Activated CD4-positive, alpha-beta memory T cell treated with anti-CD3 and anti-CD28 coated beads, Interleukin-2, amount 10 ng/mL, durations not matched to agents 7 days and 5 days (primary cell): ENCODE measurements at places on chromosomes 12 and 14.

- DNase-seq: peak; percentile 77
Observed at GRCh38 chr14:103078420-103078749, 5.6 kb upstream of the LBHD2 start.

DNA sequence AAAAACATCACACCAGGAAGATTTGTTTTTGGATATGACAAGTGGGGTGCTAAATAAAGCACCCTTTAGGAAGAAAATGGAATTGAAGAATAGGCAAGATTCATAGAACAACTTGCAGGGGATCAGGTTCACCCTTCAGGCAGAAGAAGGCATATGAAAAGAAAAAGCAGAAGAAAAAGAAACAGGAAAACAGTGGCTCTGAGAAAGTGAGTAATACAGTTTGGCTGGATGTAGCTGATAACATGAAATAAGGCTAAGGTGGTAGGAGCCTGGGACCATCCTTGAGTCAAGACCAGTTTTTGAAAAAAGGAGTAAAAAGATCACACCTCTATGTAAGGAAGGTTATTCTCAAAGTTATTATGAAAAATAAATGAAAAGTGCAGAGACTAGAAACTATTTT lies 42.4 kb downstream of the TRIP11 start:
- no peak for DNase-seq

DNA sequence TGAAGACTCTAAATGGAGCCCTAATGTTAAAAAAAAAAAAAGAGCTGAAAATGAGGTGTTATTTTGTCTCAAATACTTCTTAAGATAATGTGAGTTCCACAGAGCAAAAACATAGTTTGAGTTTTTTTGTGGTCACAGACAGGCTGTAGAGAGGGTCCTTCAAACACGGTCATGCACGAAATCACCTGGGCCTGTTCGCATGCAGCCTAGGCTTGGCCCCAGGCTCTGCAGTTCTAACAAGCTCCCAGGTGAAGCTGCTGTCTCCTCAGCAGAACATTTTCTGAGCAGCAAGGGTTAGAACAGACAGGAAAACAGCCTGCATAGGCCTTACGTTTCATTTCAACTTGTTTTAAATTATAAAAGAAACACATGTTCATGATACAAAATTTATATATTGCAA lies 65.4 kb upstream of the TBPL2 start:
- no peak for DNase-seq

- DNase-seq: no peak
Observed at GRCh38 chr12:100716945-100717732, 77.4 kb upstream of the ANO4 start.

DNA sequence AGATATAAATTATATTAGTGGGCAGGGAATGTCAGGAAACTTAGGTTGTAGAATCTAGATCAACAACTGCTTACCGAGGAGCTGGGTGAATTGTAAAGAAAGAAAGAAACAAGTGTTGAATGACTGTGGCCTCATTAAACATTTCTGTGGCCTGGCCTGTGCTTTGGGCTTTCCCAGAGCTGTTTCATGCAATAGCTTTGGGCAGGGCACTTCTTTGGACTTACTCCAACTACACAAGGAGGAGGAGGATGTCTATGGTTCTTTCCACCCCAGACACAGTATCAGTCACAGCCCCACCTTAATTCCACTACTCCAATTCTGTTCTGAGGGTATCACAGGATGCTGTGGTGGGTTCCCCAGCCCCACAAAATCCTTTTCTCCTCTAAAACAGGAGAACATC lies 38.0 kb downstream of the DPF3 start:
- no peak for DNase-seq

DNA sequence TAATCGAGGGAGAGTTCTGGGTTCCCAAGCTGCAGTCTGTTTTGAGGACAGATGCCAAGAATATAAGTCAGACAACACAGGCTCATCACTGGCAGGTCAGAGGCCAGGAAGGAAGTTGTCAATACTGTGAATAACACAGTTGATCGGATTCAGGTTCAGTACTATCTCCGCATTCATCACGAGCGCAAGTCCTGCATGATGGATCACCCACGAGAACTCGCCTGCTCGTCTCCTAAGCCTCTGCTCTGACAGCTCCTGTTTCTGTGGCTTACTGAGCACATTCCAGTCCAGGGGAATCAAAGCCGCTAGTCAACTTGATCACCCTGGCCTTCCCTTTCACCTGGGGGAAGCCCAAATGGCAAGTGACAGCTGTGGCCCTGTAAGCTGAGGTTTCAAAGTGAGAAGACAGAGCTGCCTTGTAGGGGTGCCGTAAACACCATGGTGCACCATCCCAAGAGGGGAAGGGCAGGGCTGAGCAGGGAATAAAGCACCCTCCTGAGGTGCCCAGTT lies 60.1 kb upstream of the DICER1 start:
- no peak for DNase-seq

GRCh38 chr12:108576660-108577234 lies 14.4 kb downstream of the ISCU start:
- DNase-seq: no peak

GRCh38 chr12:100672075-100672592 lies 98.7 kb downstream of the GAS2L3 start:
- peak; percentile 31 for DNase-seq

DNA sequence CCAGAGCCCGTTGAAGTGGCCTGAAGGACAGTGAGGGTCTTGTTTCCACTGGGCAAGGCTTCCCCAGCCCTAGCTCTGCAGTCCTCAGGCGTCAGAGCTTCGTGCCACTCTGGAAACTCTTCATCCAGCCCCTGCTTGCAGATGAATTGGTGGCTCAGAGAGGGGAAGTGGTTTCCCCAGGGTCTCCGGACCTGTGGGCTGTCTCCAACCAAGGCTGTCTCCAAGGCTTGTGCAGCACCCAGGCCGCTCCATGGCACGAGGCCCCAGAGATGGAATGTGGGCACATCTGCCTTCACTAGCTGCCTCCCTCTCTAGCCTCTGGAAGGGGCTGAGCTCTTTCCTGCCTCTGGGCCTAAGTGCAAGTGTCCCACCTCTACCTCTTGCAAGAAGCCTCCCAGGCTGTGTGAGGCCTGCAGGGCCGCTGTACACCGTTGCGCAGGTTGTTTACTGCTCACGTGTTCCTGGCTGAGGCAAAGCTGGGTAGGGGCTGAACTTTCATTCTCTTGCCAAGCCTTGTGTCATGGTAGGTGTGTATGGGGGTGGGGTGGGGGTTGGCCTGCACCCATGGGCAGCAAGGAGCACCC lies 11.1 kb downstream of the RIN3 start:
- DNase-seq: no peak

DNA sequence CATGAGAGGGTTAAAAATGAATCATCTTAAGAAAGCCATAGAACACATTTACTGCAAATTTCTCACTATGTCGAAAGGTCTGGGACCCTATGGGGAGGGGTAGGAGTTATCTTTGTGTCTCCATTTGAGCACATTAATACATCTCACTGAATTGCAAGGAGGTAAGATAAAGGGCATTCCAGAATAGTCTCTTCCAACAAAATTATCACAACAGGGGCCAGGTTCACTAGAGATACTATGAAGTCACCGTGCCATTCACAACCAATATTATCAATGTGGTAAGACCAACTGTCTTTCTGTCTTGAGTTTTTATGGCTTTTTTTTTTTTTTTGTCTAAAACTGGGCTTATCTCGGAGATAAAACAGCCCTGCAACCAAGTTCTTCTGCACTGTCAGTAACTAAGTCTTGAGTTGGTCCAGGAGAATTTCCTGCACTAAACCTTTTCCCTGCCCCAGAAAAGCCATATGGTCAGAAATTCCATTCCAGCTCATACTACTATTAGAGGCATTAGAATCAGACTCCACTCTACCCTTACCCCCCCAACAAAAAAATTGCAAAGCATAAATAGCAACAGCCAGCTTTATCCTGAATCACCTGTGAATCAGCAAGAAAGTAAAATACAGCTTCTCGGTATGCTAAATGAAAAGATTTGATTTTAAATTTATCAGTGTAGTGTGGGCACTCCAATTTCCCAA lies 79.7 kb downstream of the PTPRR start:
- no peak for DNase-seq

DNA sequence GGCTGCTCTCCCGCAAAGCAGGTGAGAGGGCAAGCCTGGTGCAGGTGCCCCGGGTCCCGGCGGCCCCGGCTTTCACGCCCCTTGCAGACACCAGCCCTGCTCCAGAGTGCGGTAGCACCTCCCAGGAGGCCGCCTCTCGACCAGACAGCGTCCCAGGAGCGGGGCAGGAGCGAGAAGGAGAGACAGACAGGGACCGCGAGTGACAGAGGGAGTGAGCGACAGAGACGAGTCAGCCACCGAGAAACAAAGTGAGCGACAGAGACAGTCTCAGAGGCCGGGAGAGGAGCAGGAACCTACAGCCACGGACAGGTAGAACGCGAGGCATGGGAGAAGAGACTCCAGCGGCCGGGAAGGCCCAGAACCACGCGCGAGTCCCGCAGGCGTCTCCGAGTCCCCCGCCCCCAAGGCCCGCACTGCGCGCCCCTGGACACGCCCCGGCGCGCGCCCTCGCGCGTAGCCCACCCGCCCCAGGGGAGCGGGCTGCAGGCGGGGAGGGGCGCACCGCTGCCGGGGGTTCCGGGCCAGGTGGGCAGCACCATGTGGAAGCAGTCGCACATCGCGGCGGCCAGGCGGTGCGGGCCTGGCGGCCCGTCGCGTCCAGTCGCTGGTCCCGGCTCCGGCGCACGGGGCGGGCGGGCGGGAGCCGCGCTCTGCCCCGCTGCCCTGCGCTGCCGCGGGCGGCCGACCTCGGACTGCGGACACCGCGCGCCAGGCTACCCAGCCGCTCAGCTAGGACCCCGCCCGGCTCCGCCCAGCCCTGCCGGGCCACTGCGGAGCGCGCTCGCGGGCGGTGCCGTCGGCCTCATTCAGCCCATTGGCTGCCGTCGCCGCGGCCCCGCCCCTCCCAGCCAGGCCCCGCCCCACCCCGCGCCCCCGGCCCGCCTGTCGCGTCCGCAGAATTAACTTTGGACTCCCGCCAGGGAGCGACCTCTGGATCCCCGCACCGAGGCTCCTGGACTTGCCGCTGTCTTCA lies at the start of gene AHNAK2:
TSS of gene AHNAK2 (minus strand) at position 694 of the 973 bp plus-strand sequence. CDS start at position 557, 137 bp downstream.
- peak; percentile 55 for DNase-seq

GRCh38 chr12:88272456-88272855 lies 130.3 kb downstream of the TMTC3 start:
- DNase-seq: no peak

DNA sequence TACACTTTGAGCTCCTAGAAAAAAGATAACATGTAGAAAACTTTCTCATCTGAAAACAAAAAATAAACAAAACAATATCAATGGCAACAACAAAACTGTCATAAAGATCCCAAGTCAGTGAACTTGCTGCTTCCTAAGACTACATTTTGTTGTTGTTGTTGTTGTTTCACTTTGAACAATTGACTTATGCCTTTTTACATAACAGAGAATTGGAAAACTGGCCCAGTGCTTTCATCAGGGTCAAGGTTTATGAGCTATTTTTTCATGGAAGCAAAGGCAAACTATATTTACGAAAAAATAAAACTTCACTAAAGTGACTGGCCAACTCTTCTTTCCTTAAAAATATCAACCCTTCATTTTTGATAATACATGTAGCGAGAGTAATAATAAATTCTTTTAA lies 6.3 kb downstream of the DCN start:
- DNase-seq: no peak

DNA sequence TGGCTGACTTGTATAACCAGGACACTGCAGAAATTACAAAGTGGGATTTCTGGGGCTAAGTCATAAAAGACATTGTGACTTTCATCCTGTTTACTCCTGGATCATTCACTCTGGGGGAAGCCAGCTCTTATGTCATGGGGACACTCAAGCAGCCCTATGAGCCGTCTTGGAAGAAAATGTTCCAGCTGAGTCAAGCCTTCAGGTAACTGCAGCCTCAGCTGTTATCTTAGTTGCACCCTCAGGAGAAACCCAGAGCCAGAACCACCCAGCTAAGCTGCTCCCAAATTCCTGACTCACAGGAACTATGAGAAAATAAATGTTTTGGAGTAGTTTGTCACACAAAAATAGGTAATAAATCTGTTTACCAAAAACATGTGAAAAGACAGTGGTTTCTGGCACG lies 43.1 kb upstream of the GXYLT1 start:
- DNase-seq: no peak

DNA sequence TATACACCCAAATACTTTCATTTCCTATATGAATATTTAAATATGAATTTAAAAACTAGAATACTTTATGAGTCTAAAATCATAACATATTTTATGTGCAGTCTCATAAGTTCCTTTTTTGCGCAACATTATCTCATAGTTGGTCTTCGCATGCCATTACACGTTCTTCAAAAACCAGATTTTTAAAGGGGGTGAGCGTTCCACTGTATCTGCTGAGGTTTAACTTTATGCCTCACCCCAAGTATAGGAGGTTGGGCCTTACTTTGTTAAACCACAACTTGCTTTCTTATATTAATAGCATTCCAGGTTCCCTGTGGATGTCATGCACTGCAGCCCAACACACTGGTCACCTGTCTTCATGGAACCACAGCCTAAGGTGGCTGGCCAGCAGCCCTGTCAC lies 118.6 kb downstream of the APAF1 start:
- no peak for DNase-seq

DNA sequence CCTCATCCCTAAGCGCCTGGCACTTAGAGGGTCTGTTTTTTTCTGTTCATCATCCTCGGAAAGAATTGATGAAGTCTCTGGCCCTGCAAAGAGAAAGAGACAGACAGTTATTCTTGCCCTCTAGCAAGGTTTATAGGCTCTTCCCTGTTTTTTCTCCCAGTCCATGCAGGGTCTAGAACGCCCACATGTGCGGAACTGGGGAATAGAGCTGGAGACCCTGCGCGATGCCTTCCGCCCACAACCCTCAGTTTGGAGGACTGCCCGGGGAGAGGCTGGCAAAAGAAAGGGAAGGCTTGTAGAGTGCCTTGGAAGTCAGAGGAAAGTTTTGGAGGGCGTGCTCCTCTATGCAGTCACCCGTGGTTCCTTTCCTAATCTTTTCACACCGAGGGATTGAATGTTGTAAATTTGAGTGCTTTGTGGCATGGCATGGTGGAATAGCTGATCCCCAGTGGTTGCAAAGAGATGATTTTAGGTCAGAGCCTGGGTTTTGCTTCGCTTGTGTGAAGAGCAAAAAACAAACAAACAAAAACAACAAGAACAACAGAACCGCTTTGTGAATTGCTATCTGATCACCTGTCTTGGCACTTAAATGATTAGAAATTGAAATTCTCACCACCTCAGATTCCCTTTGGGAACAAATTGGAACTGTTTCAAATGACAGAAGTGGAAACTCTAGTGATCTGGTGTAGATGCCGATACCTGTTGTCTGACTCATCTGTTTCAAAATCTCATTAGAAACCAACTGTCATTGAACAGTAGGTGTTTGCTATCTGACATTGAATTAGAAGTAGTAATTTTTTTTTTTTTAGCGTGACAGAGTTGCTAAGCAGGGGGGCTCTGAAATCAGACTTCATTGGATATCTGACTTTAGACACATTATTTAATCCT lies 947 bp downstream of the GAS2L3 start:
- DNase-seq: no peak
